ENCODE measurements at places on chromosomes 5 and 9.

- DNase-seq = no peak
These were observed 1083.0 kb downstream of the CDH9 start for GRCh38 chr5:25955337-25955736.

DNA sequence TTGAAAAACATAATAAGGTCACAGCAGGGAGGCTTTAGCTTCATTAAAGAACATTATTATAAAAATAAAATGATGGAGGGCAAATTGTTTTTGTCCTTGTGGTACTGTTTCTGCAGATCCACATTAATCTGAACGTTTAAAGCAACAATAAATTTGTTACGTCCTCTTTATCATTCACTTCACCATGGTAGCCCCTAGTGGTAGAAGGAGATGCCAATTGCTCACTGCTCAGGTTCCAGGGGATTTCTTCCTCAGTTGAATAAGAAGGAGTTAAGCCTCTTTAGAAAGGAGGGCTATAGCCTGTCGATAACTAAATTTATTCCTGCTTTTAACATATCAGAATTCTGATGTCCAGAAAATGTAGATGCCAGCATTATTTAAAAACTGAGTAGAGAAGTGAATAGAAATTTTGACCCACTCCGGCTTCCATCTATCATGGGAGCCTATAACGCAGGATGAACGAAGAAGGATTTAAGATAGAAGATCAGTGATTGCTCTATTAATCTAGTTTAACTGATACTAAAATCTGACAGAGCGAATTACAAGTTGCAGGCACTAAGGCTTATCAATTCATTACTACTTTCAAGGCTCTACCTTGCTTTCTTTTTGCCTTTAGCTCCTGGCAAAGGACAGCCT is 692.3 kb downstream of the PTPRD start:
- no peak for DNase-seq

DNA sequence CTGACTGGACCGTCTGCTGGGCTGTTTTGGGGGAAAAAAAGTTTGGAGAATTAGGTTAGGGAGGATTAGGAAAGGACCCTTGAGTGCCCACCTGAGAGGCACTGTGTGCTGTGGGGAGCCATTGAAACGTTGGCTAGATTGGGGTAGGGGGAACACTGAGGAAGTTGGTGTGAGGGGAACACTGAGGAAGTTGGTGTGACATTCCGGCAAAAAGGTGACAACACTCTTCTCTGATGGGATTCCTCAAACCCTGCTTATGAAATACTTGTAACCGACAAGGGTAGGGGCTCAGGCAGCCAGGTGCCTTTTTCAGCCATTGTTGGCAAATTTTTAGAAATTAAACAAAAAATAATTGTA is 1.0 kb downstream of the CYSTM1 start:
- no peak for DNase-seq

DNA sequence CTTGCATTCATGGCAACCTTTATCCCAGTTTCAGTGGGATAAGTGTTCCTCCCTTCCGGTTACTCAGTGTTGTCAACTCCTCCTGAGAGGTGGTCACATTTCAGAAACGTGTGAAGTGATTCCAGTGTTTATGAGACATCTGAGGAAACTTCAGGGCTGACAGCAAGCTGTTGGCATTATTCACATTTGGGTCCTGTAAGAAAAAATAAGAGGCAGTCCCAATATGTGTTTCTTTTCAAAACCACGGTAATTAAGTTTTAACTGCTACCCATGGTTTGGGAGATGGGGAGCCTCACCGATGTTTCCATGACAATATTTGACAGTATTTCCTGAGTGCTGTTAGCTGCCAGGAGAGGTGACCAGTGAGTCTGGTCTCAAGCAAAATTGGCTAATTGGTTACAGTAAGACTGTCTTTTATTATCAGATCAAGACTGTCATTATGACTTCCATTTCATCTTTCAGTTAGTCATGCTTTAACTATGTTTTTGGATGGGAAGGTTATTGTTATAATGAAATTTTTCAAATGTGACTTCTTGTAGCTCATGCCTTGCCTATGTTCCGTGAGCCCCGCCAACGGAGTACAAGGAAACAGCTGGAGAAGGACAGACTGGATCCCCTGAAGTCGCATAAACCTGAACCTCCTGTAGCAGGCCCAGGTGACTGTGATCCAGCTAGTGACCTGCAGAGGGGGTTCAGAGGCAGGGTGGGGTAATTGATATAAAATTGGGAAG is 115.3 kb downstream of the GDNF start:
- no peak for DNase-seq

GRCh38 chr9:87699835-87700234 is 26.1 kb upstream of the CTSL start:
- no peak for DNase-seq

DNA sequence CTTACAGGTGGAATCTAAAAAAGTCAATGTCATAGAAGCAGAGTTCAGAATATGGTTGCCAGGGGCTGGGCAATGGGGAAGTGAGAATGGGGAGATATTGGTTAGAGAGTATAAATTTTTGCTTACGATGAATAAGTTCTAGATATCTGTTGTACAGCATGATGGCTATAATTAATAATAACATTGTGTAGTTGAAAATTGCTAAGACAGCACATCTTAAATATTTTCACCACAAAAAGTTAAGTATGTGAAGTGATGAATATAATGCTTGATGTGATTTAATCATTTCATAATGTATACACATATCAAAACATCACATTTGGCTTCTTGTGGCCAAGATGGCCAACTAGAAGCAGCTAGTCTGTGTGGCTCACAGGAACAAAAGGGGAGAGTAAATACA is 425.9 kb upstream of the ACO1 start:
- no peak for DNase-seq

GRCh38 chr9:4548811-4549725 is 58.8 kb downstream of the SLC1A1 start:
- no peak for DNase-seq

DNA sequence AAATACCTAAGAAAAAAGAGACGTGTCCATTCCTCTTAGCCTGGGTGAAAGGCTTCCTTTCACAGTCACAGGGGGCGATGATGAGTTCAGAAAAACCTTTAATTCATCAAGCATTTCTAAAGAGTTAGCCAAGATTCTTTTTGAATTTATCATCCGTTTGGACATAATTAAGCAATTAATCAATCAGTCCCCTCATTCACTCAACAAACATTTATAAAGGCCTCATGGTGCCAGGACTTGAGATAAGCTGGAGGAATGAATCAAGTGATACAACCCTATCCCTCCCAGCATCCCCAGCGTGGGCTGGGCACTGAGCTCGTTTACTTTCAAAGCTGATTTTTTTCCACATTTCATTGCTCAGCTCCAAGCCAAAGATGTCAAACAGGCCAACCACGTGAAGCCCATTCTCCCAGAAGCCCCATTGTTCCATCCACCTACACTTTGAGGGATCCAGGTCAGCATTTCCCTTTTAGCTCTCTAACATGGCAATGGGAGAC is 140.5 kb downstream of the SLIT3 start:
- DNase-seq = no peak

- peak; percentile 2 for DNase-seq
These were observed 442.4 kb upstream of the ZNF462 start for GRCh38 chr9:106420511-106420944.

Data from GM19239 (cell line).